Activated CD4-positive, alpha-beta T cell treated with anti-CD3 and anti-CD28 coated beads, Interleukin-2, amount 50 U/mL, for 1 hour (primary cell): ENCODE measurements at places on chromosomes 3 and 15.
A peak's percentile ranks its signal among the peaks of the same experiment; 100 is the strongest.

- no peak for DNase-seq
These were observed 315.6 kb upstream of the NR2E3 start for GRCh38 chr15:71494563-71495397.

GRCh38 chr15:78374436-78375393 lies 34.6 kb downstream of the CRABP1 start:
- DNase-seq, result no peak

DNA sequence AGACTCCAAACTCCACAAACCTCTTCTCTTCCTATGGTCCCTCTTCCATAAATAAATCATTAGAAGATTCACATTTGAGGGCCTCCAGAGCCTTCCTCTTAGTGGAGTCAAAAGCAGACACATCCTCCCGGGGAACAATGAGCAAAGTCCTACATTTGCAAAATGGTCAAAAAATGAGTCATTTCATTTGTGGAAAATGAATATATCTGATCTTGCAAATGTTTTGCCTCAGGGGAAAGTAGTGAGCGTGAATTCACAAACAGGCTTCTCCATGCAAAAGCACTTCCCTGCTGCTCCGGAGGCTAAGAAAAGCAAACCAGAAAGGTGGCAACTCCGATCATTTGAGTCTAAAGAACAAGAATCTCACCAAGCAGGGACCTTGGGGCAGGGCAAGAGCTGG lies 86.7 kb upstream of the IQSEC1 start:
- no peak for DNase-seq

- no peak for DNase-seq
These were observed 363.4 kb upstream of the DPH6 start for GRCh38 chr15:35909414-35909813.

GRCh38 chr3:6805236-6805635 lies 55.7 kb upstream of the GRM7 start:
- no peak for DNase-seq

- DNase-seq, result no peak
These were observed 58.0 kb downstream of the CGGBP1 start for GRCh38 chr3:88000853-88001252.

DNA sequence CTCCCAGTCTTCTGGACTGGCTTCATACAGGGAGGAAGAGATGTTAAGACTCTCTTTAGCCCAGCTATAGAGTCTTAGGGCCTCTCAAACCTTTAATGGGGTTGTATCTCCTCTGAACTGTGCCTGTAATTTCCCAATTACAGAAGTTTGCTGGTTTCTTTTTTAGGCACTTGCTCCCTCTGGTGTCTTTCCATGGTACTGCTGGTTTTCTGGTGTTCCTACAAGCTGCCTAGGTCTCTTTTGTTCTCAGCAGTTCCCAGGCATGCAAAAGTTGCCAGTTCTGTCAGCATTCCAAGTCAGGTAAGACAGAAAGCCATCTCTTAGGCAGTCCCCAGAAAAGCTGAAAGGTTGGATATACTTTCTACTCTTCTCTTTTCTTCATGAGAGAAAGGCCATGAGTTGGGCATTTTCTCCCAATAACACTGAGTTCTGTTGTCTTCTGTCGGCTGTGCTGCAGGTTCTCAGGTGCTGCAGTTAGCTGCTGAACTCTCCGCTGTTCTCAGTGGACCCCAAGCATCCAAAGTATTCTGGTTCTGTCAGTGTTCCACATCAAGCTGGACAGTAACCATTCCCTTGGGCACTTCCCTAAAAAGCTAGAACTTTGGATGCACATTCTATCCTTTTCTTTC lies 54.4 kb upstream of the EHHADH start:
- DNase-seq, result peak; percentile 41

- no peak for DNase-seq
These were observed 1.1 kb downstream of the EAF2 start for GRCh38 chr3:121836064-121836463.

- no peak for DNase-seq
These were observed 25.4 kb downstream of the CACNA2D2 start for GRCh38 chr3:50478051-50478450.

- DNase-seq, result no peak
These were observed 14.8 kb downstream of the ZIC1 start for GRCh38 chr3:147423798-147424580.

- DNase-seq, result no peak
These were observed 120.1 kb upstream of the PRICKLE2 start for GRCh38 chr3:64345371-64345770.

GRCh38 chr3:66198437-66199088 lies 22.2 kb upstream of the SLC25A26 start:
- no peak for DNase-seq

DNA sequence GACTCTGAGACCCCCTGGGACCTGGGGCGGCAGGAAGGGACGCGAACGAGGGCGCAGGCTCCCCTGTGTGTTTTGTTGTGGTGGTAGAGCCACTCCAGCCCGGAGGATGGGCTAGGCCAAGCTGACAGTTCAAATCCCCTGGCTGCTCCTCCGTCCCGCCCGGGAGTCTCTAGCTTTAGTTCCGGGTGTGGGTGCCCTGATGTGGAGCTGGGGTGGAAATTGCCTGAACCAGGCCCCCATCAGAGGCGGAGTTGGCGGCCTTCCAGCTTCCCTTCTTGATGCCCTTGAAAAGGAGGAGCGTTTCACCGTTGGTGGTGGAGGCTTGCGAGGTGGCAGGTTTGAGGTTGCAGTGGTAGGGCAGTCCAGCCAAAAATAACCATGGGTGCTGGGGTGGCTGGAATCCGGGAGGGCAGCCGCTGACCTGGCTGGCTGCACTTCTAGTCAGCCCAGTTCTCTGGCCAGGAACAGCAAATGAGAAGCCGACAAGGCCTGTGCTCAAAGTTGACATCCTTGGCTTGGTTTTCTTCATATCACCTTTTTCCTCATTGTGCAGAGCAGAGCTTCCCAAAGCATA lies 817 bp downstream of the CLK3 start:
- peak; percentile 76 for DNase-seq

DNA sequence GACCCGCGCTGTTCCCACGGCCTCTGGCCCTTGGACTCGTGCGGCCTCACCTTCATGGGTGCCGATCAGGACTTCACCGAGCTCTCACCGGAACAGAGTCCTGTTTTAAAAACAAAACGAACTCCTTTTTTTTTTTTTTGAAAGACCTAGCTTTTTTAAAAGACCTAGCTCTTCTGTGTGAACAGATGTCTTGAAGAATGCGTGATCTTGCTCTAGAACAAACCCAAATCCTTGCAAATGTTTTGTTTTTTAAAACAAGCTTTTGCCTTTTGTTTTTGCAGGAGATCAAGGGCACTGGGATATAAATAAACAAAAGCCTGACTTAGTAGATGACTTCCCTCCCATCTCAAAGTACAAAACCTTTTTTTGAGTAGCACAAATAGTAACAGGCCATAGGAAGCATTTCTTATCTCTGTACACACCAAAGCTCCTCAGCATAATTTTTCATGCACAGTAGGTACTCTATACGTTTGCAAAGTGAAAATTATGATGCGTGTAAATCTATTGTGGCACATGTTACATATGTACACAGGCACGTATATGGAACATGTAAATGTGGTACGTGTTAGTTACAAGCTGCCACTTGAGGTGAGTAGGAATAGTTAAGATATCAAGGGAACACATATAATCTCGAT lies 1.1 kb upstream of the MSL2 start:
- DNase-seq, result no peak

GRCh38 chr3:49674497-49674983 lies 389 bp downstream of the APEH start:
- peak; percentile 27 for DNase-seq

- no peak for DNase-seq
These were observed 113.2 kb upstream of the TJP1 start for GRCh38 chr15:29935296-29936004.

DNA sequence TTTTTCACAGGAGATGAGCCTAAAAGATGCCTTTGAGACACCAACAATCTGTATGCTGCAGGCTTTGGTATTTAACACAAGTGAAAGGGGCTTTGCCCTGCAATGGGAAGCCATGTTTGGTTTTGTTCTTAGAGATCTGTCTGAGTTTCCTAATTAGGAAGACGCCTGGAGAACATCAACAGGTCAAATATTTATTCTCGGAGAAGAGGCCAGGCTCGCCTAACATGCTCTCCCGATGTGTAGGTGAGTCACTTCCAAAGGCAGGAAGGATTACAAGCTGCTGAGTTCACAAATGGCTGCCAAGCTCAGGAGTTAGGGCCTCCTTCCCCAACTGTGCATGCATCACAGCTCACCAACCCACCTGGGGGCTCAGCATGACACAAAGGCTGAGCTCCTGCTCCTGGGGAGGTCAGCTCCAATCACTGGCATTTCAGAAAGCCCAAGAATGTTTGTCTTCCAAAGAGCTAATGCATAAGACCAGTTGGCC lies 119.5 kb upstream of the PRICKLE2 start:
- no peak for DNase-seq

DNA sequence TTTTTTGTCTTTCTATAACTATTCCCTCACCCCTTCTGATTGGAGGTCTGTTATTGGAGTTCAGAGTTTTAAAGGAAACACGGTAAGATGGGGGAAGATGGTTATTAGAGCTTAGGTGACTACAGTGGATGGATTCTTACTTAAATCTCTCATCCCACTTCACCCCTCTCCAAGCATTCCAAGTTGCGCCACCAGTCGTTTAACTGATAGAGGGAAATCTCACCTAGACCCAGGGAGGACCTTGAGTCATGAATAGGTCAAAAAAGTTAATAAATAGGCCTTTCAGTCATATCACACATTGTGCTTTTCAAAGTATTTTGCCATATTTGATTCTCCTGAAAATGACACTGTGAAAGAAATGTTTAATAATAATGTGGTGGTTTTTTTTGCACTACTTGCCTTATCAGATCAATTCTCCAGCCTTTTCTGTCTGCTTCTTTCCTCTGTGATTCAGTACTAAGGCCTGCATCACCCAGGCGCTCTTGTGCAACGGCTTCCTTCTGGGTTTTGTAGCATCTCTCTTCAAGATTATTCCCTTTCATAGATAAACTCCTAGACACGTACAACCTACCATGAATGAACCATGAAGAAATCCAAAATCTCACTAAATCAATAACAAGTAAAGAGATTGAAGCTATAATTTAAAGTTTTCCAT lies 100.4 kb upstream of the TGFBR2 start:
- DNase-seq, result no peak

DNA sequence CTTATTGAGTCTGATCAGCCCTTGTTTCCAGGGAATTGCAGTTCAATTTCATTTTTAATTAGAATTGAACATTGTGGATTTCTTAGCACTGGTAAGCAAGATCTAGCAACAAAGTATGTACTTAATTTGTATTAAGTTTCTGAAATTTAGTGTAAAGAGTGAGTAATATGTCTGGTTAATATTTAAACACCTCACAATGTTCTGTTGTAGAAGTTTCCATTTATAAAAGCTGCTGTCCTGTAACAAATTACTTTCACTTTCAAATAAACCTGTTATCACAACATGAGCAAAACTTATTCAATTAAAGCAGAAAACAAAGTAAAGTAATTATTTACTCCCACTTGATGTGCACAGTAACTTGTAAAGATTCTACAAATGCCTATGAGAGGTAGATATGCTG lies 448.5 kb downstream of the NAALADL2 start:
- no peak for DNase-seq

- DNase-seq, result no peak
These were observed 116.9 kb downstream of the B3GALNT1 start for GRCh38 chr3:160987982-160988964.

DNA sequence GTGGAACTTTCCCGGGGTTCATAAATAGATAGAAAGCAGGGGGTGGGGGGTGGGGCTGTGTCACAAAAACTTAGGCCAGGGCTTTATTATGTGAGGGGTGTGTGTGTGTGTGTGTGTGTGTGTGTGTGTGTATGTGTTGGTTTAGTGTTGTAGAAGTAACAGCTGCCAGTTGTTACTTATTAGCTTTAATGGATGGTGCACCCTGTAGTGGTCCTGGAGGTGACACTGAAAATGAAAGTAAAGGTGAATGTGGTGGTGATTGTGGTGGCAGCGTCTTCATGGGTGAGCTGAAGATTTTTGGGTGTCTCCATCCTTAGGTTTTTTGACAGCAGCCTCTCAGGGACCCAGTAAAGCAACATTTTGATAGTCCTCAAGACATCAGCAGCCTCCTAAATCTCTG lies 449.9 kb downstream of the PDCD6IP start:
- DNase-seq, result no peak

DNA sequence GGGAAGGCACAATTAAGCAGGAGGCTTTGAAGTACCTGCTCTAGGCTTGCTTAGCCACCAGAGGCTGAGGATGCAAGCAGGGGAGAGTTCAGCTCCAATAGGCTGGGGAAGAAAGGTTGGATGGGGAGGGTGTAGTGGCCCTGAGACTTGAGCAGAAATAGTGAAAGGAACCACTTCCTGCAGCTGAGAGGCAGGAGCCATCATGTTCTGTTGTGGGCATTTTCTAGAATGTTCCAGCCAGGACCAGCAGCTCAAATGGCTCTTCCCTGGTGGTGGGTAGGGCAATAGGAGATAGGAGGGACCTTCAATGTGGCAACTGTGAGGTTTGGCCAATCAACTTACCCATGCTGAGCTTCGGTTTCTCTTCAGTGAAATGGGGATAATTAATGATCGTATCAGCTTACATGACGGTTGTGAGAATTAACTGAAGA lies 79.1 kb upstream of the CGNL1 start:
- no peak for DNase-seq

- DNase-seq, result no peak
These were observed 59.0 kb upstream of the SMAD3 start for GRCh38 chr15:67006083-67007065.

DNA sequence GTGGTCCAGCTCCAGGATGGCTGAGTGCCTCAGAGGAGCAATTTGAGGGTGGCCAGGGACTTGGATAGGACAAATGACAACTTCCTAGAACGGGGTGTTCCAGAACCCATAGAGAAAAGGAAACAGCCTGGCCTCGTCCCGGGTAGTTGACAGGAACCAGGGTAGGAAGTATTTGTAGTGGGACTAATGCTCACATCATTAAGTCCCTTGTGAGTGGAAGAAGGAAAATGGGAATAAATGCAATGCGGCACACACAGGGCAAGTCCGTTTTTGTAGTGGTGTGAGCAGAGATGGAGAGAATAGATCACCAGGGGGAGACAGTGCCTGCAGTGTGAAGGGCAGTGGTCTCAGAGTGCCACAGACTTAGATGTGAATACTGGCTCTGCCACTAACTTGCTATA lies 19.6 kb downstream of the TIMP4 start:
- no peak for DNase-seq

- no peak for DNase-seq
These were observed 34.6 kb upstream of the DUSP7 start for GRCh38 chr3:52090933-52091468.

GRCh38 chr3:48151058-48151806 lies 37.0 kb downstream of the CDC25A start:
- DNase-seq, result peak; percentile 44

GRCh38 chr15:91895051-91895450 lies 41.5 kb downstream of the SLCO3A1 start:
- DNase-seq, result no peak
